ENCODE measurements at places on chromosomes 16 and 17. TPM values are rescaled to one million over a fixed set of nuclear protein-coding genes. Genes with fewer than 3 reads are reported as not detected.

- DNase-seq, result no peak
Observed at GRCh38 chr17:32820440-32820839, 56.5 kb downstream of the MYO1D start.

Gene MTHFSD
- total RNA-seq, result 20.2 TPM

DNA sequence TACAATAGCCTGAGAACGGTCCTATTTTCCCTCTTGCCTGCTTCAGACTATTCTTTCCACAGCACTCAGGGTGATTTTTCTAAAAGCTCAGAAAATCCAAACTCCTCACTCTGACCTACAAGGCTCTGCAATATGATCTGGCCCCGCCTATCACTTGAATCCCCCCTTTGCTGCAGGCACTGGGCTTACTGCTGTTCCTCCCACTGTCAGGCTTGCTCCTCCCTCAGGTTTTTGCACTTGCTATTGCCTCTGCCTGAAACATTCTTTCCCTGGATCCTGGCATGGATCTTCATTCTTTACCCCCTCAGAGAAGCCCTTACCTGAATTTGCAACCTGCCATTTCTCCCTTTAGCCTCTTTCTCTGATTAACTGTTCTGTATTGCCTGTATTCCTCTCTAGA is 52.3 kb downstream of the RPGRIP1L start:
- DNase-seq, result no peak

DNA sequence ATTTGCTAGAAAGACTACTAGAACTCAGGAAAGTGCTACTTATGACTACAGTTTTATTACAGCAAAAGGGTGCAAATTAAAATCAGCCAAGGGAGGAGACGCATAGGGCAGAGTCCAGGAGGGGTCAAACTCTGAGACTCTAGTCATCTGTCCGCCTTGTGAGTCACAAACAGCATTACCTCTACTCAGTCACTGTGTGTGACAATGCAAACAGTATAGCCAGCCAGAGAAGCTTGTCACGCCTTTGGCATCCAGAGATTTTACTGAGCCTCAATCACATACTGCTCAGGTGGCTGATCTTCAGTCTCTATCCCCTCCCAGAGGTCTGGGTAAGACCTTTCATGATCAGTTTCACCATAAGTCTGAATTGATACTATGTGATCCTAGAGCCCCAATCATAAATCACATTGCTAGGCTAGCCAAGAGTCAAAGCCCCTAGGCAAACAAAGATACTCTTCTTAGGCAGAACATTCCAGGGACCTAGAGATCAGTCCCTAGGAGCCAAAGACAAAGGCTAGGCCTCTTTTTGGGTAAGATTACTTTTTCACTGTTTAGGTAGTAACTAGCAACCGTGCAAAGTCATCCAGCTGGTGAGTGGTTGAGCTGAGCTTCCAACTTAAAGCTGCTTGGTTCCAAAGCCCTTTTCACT is 48.8 kb upstream of the CLEC19A start:
- no peak for DNase-seq

Gene UMOD
- total RNA-seq, result not detected

DNA sequence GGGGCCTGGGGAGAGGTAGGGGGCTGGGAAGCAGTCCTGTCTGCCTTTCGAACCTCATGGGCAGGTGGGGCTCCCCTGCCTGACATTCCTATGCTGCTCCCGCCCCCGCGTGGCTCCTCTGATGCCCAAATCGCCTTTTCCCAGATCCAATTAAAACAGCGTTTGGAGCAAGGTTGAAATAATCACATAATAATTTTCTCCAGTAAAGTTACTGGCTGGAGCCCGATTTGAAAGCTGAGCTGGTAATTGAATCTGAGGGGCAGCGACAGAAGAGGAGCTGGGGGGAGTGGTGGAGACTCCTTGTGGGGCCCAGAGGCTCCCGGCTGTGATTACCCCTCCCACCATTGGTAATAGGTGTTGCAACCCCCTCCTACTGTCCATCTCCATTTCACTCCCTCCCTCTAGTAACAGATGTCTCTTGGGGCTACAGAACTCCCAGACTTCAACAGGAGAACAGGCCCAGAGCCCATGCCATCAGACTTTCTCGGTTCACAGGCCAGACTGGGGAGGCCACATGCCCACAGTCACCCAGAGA is 38.9 kb upstream of the C1QL1 start:
- DNase-seq, result no peak

DNA sequence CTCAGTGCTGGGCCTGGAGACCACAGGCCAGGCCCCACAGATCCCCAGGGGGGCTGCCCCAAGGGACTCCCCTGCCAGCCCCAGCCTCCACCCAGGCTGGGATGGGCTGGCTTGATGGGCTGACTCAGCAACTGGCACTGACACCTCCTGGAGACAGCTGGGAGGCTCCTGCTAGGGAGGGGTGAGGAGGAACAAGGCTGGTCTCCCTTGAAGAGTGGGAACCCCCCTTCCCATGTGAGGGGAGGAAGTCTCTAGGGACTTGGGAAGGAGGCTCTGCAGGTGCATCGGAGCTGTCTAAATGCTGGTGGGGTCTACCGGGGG is 10.4 kb downstream of the NHERF1 start:
- no peak for DNase-seq

Data from type B pancreatic cell (in vitro differentiated cells).